SW 1271 (cell line): ENCODE measurements at places on chromosomes 7 and 10.

DNA sequence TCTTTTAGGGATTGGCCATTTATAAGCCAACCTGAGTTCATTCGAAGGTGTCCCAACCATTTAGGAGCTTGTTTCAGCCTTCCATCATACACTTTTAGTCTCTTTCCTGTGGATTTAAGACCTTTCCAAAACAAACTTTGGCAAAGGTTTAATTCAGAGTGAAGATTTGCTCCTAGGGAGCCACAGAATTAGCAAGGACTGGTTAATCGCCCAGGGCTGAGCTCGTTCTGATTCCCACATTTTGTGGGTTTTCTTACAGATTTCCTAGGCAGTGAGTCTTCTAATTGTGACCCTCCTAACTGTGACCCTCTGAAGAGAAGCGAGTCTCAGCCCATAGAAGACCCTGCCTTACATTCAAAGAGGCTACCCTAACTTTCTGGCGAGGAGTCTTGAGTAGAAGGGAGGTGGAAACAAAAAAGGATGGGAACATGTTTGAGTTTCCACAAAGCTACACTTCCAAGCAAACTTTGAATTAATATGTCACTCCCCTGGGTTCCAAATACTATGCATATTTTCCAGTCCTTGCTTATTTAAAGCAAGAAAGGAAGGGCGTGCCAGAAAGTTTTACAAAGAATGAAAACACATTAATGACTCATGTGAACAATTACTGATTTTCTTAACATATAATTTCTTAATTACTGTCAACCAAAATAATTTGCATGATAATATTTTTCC is 118.3 kb downstream of the ARID5B start:
- no peak for DNase-seq

GRCh38 chr7:1385809-1386622 is 73.3 kb downstream of the MICALL2 start:
- no peak for DNase-seq

- DNase-seq: no peak
Observed at GRCh38 chr10:89122433-89123051, 84.6 kb downstream of the CH25H start.

- DNase-seq: no peak
Observed at GRCh38 chr10:97721871-97722780, 8.6 kb downstream of the MARVELD1 start.

DNA sequence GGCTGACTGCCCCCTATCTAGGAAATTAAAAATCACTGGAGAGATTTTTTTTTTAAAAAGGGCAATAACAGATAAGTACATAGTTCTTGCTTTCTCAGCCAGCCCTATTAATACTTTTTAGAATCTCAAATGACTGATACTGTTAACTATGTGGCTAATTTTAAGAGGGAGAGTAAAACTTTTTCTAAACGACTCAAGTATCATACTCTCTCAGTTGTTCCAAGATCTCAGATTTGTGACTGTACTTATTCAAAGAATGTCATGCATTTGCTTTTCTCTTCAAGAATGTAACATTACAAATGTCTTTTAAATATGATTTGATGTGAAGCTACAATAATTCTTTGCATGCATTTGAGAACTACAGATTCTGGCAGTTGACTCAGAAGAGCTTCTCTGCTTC is 55.4 kb upstream of the RAB11FIP2 start:
- DNase-seq: no peak

GRCh38 chr7:95246831-95247370 is 77.4 kb downstream of the PON1 start:
- DNase-seq: peak; percentile 12

GRCh38 chr10:97876402-97876801 is 26.8 kb downstream of the GOLGA7B start:
- no peak for DNase-seq

- DNase-seq: no peak
Observed at GRCh38 chr10:51321300-51321699, 247.0 kb downstream of the PRKG1 start.

GRCh38 chr10:1932692-1933094 is 195.4 kb upstream of the ADARB2 start:
- no peak for DNase-seq

- DNase-seq: no peak
Observed at GRCh38 chr7:116631676-116632075, 40.3 kb upstream of the MET start.

DNA sequence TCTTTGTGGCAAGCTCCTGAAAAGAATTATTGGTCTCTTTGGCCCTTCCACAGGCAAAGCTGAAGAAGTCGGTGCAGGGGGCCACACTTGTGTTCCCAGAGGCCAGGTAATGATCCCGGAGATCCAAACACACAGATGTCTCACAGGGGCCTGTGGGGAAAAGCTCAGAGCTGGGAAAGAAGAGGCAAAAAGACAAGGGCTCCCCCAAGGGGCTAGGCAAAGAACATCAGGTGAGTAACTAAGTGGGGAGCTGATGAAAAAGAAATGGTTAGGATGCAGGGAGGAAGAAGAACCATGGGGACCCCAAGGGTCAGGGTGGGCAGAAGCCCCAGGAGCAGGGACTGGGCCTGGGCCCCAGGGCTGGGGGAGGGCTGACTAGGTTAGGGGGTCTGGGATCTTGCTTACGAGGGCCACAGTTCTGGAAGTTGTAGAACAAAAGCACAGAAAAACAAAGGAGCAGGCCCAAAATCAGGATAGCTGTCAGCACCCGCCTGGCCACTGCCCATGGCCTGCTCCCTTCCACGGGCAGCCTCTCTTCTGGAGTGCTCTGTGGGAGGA is 1.1 kb downstream of the KEL start:
- no peak for DNase-seq

DNA sequence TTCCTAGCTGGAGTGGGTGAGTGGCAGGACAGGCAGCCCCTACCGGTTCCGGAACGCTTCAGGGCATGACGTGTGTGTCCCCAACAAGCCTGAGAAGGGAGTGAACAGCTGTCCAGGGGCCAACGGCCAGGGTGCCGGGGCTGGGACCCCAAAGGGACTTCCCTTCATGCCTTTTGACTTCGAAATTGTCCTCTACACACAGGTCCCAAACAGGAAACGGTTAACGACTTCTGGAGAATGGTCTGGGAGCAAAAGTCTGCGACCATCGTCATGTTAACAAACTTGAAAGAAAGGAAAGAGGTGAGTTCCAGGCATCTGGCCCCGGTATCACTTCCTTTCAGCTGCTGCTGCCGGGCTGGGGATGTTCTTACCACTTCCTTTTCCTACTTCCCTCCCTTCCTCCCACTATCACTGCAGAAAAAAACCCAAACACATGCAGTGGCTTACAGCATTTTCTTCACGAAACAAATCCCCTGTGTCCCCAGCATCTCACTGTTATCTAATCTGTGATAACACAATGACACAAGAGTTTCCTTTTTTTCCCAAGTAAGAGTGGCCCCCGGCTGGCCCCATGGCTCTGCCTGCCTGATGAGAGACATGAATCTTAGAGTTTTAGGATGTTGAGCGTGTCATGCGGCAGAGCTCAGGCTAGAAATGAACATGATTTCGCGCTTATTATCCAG is 63.2 kb downstream of the MKI67 start:
- no peak for DNase-seq

DNA sequence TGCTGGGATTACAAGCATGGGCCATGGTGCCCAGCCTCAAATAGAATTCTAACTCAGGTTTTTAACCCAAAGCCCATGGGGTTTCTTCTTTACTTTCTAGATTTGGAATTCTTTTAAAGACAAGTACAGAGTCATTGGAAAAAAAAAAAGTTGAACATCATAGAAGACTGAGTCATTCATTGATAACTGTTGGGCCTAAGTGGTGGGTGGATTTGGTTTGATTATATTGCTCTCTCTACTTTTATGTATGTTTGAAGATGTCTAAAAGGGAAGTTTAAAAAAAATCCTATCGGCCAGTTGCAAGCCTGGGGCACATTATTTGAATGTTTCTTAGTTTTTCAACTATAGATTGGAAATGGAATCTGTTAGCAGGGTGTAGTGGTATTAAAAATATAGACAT is 49.7 kb downstream of the INPP5F start:
- DNase-seq: no peak

- DNase-seq: no peak
Observed at GRCh38 chr7:79494046-79494445, 40.6 kb upstream of the MAGI2 start.

DNA sequence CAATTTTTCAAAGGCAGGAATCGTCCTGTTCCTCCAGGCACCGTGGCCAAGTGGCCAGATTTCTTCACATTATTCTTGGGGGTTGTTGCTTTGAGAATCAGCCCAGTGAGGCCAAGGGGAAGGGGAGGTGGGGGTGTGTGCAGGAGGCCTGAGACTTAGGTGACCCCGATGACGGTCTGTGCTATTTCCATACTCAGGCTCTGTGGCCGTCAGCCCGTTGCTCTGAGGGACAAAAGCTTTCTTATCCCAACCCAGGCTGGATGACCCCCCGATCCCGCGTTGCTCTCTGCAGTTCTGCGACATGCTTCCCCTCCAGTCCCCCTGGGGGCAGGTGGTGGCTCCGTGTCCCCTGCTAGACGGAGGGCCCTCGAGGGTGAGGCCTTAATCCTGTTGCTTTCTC is 14.2 kb downstream of the DOCK1 start:
- DNase-seq: no peak

- DNase-seq: no peak
Observed at GRCh38 chr7:130649004-130649790, 19.4 kb downstream of the COPG2 start.
